Muscle of leg (tissue), 16 donors: ENCODE measurements at places on chromosomes 3 and 15. TPM values are rescaled to one million over a fixed set of nuclear protein-coding genes. Genes with fewer than 3 reads are reported as not detected.

Gene REC114
- not detected for total RNA-seq

- peak; percentile 3 for DNase-seq
These were observed 880.1 kb downstream of the CADM2 start for GRCh38 chr3:85838921-85839320.

GRCh38 chr15:74427607-74428441 lies 5.9 kb downstream of the SEMA7A start:
- DNase-seq = no peak

- no peak for DNase-seq
These were observed 100.0 kb downstream of the ARPP21 start for GRCh38 chr3:35739181-35739809.

Gene SPESP1
- 2.7 TPM for total RNA-seq

DNA sequence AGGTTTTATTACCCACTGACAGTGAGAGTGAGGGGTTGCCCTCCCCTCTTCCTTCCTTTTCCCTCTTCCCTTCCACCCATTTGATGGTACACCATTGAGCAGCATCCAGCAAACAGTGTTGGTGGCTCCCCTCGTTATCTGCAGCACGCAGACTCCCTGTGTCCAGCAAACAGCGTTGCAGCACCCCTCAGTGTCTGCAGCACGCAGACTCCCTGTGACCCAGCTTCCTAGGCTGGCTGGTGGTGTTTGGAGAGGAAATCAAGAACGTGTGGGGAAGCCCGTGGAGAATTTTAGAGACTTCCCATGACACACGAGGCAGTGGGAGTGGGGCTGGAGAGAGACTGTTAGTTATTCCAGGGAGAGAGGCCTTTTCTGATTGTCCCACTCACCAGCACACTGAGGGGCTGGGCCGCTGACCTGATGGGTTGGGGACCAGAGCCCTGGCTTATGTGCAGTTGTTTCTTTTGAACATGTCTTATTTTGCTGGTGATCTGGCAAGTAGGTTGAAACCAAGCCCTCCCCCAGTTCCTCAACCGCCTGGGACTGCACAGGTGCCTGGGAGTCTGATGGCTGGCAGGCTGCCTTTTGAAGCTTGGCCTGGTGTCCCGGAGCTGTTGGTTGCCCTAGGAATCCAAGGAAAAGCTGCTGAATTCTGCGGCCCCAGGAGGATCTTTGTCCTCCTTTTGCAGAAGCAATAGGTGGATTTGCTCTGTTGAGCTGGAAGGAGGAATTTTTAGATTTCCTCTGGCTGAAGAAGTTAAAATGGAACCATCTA lies 19.0 kb downstream of the APBA2 start:
- DNase-seq = no peak

DNA sequence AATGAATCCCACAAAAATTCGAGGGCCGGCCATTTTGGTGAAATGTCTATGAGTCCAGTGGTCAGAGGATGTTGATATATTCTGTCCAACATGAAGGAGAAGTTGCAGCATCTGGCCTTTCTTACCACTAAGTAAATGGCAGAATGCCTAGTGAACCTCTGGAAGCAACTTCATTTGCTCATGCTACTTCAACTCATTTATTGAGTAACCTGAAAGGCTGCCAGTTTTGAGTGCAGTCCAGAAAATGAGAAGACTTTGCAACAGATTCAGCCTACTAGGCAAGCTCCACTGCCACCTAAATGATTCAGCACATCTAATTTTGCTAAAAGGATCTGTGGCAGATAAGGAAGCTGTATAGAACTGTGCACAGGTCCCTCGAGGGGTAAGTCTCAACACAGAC lies 265.0 kb downstream of the OPA1 start:
- DNase-seq = peak; percentile 49

Gene GPR62
- total RNA-seq = 0.13 TPM

DNA sequence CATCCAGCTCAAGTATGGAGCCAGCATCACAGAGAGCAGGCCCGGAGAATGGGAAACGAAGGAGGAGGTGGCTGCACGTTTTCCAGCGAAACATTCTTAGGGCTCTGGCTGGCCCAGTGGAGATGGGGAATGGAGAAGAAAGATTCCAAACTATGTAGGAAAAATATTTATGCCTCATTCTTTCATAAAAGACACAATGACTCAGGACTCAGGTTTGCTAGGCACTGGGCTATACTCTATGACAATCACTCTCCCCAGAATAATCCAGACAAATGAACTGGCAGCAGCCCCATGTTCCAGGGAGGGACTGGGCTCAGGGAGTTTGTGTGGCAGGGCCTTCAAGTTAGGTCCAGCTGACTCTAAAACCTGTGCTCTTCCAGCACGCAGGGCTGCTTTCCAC lies 110.8 kb upstream of the RAD18 start:
- DNase-seq = peak; percentile 62

GRCh38 chr3:128297401-128298138 lies 144.3 kb downstream of the EEFSEC start:
- DNase-seq = no peak

DNA sequence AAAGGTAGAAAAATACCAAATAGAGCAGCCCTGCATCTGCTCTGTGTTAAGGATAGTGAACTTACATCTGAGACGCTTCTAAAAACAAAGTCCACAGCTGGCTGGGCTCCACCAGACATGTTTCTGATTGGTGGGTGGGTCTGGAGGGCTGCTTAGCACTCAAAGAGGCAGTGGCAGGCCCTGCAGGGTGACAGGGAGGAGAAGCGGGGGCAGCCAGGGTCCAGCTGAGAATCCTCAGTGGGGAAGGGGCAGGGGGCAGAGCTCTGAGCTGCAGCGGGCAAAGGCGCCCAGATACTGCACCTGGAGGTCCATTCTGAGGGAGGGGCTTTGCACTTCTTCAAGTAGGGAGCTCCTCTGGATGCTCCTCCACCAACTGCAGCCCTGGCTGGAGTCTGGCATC lies 28.1 kb downstream of the PRR23E start:
- DNase-seq = peak; percentile 38

Gene CEMIP
- 0.93 TPM for total RNA-seq

Gene ZNF660
- total RNA-seq = 6.2 TPM

DNA sequence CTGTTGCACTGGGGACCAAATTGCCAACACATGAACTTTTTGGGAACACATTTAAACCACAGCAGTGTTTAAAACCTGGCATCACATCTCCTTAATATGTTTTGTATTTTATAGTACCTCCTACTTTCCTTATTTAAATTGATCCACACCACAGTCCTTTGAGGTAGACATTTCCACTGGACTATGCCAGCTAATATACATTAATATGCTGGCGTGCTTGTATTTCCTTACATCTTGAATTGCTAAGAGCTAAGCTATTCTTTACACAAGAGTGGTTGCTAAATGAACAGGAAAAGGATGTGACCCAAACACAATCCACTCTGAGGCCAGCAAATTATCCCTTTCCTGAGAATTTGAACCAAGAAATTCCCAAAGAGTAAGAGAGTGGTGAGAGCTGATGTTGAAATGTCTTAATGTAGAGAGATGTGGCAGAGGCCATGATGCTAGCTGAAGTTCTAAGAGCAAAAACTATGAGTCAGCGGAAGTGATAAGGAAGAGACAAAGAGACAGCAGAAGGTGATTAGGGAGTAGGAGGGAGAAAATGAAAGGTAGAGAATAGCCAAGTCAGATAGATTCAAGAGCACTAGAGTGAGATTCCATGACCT lies 131.2 kb downstream of the CD47 start:
- DNase-seq = peak; percentile 61

Gene LRRC31
- not detected for total RNA-seq

- peak; percentile 14 for DNase-seq
These were observed 42.2 kb downstream of the SYN2 start for GRCh38 chr3:12046406-12046805.

- no peak for DNase-seq
These were observed 67.2 kb downstream of the LIPC start for GRCh38 chr15:58498821-58499580.

- DNase-seq = no peak
These were observed 33.0 kb downstream of the MITF start for GRCh38 chr3:69772152-69772867.

GRCh38 chr15:62624547-62625378 lies 417.8 kb upstream of the TPM1 start:
- no peak for DNase-seq

Gene TRPM1
- total RNA-seq = not detected

DNA sequence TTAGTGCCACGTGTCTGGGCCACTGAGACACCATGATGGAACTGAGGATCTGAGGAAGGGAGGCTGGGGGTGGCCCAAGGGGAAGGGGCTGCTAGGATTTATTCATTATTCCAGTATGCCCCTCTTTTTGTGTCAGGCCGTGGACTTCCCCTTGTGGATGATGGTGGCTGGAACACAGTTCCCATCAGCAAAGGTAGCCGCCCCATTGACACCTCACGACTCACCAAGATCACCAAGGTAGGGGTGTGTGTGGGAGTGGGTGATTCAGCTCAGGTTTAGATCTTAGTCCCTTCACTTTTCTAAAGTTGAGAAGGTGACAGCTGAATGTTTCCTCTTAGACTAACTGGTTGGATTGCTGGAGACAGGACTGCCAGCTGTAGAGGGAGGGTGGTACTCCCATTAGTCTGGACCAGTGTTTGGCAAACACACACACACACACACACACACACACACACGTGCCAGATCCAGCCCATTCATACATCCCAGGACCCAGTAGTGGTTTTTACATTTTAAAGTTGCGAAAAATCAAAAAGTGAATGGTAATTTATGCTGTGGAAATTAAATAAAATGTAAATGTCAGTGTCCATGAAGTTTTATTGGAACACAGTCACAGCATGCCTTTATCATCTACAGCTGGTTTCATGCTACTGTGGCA lies 11.4 kb downstream of the EIF4G1 start:
- DNase-seq = no peak

DNA sequence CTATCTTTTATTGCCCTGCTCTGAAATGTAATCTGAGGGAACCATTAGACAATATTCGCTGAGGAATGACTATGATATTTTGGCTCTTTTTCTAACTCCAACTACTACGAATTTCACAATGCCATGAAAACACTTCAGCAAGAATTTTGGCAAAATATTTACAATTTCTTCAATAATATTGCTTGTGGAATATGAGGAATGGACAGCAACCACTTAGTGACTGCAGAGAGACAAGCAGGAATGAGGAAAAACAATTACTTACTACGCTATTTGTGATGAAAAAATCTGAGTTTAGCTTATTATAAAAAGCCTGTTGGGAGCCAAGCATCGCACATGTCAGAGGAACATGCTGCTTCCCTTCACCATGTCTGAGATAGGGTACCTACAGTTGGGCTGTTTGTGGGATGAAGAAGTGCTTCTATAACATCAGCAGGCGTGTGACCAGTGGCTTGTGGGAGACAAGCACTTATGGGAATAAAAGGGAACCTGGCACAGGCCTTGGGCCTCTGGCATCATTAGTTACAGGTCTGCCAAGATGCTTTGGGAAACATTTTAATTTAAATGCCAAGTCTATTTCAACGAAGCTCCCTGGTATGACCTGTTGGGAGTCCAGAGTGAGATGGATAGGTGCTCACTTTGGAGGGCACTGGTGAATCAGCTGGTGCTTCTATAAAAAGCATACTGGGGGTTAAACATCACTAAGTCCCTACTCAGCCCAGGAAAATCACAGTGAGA lies 2.7 kb upstream of the PLCL2 start:
- peak; percentile 4 for DNase-seq

DNA sequence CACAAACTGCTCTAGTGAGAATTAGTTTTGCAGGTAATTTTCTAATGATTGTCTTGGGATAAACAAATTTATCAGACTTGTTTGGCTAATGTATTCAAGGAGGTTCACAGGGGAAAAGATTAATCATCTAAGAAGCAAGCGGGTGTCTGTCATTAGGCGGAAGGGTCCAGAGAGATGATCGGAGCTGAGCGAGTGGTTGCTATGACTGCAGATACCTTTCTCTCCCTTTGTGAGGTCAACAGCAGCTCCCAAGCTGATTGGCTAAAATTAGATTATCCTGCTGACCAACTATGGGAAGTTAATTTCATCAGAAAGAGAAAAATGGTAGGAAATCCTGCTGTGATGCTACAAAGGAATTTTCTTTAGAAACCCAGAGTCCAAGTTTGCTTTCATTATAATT lies 276.0 kb downstream of the SOX2 start:
- DNase-seq = no peak

DNA sequence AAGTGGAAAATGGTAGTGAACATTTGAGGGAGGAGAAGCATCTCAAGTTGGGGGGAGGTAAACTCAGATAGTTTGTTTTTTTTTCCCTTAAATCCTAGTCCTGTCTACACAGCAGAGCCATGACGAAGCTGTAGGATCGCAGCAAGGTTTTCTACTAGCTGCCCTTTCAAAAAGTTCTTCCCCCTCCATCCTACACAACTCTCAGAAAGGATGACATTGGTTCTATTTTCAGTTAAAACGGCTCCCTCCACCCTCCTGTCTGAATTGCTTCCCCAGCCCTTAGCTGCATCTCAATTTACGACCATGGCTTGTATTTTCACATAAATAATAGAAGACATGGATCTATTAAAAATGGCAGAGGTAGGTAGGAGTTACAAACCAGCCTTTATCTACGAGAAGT lies 2.2 kb downstream of the HOMER2 start:
- DNase-seq = no peak

DNA sequence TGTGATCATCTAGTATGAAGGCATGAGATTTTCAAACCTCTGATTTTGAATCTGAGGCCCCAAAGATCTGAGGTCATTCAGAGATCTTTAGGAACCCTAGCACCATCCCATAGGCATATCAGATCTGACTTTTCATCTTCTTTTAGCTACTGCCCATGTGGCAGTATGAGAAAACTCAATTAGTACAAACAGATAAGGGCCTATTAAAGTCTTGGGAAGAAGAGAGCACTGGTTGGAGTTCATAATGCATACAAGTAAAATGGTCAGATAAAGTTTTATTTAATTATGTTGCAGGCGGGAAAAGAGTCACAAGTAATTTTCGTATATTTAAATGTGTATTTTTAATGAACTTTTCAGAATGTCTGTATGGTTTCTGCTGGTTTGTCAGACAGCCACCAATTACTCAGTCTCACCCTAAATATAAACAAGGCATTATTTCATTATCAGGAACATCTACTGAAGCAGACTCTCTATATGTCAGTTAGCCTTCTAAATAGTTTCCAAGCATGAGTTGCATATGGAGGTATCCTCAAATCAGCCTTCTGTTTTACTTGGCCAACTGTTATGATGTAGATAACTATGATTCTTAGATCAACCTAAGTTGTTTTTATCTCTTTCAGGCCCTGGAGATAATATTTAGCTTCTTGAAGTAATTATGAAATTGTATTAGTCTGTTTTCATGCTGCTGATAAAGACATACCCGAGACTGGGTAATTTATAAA lies 340.3 kb upstream of the TBC1D5 start:
- DNase-seq = no peak

- DNase-seq = peak; percentile 92
These were observed 4.8 kb downstream of the HES1 start for GRCh38 chr3:194140520-194141414.

GRCh38 chr15:28881600-28881999 lies 4.2 kb upstream of the APBA2 start:
- DNase-seq = no peak

Gene PROS1
- 22.5 TPM for total RNA-seq

DNA sequence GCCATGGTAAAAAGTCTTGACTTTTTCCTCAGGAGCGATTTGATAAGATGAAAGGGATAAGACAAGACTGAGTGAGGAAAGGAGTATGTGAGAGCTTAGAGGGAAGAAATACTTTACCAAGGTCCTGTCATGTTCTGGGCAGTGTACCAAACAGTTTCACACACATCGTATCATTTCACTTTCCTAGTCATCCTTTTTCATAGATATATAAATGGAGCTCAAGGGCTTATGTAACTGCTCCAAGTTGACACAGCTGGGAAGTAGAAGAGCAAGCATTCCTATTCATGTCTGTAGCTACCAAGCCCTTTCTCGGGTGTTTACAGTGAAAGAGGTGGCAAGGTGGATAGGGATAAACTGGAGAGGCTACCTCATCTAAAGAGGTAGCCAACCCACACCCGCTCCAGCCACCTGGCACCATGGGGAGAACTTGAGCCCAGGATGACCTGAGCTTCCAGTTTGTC lies 57.4 kb downstream of the MRPS25 start:
- DNase-seq = peak; percentile 27
